ENCODE measurements at places on chromosomes 5 and 9.

GRCh38 chr9:96062031-96062430 is 186.5 kb downstream of the ERCC6L2 start:
- DNase-seq = no peak

DNA sequence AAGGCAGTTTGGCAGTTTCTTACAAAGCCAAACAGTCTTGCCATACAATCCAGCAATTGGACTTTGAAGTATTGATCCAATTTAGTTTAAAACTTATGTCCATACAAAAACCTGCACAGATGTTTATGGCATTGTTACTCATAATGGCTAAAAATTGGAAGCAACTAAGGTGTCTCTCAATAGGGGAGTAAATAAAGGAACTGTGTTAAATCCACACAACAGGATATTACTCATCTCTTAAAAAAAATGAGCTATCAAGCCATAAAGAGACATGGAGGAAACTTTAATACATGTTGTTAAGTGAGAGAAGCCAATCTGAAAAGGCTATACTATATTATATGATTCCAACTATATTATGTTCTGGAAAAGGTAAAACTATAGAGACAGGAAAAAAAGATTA is 313.6 kb upstream of the CD180 start:
- no peak for DNase-seq

- no peak for DNase-seq
Measured at GRCh38 chr5:99928490-99928889, 606.7 kb upstream of the FAM174A start.

GRCh38 chr5:177537389-177538361 is 16.7 kb downstream of the FAM193B start:
- no peak for DNase-seq

GRCh38 chr5:167952278-167952995 is 339.0 kb upstream of the WWC1 start:
- DNase-seq = no peak

GRCh38 chr5:169415371-169415770 is 114.4 kb upstream of the SLIT3 start:
- DNase-seq = no peak

DNA sequence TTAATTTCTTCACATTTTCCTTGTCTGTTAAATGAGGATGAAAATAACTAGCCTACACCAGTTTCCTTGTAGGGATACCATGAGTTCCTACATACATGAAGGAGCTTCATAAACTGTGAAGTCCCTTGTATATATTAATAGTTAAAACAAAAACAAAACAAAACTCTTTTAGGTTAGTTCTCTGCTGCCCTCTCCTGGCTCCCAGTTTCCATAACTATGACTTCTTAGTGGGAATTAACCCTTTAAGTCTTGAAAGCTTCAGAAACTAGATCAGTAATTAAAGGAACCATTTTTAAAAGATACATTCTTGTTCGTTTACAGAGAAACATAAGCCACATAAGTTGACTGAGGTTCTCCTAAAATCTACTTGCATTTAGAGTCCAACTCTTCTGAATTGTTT is 500.0 kb upstream of the C9orf72 start:
- DNase-seq = no peak

DNA sequence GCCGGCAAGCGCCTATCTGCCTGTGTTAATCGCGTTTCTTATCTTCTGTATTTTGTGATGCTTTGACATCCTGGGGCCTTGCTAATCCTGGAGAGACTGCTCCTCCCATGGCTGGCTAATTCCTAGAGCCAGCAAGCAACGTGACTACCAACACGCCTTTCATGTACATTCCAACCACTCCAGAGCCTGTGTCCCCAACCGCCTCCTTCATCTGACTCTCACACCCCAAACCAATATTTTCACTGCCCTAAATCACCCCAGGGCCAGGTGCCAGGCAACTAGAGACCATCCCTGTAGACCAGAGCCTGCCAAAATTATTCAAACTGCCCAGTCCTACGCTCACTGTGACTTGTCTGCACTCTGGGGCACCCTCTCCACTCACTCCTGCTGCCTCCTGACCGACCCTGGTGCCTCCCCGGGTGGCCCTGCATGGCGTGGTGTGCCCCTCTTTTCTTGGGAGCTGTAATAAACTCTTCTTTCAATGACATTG is 50.5 kb upstream of the COL5A1 start:
- DNase-seq = no peak

DNA sequence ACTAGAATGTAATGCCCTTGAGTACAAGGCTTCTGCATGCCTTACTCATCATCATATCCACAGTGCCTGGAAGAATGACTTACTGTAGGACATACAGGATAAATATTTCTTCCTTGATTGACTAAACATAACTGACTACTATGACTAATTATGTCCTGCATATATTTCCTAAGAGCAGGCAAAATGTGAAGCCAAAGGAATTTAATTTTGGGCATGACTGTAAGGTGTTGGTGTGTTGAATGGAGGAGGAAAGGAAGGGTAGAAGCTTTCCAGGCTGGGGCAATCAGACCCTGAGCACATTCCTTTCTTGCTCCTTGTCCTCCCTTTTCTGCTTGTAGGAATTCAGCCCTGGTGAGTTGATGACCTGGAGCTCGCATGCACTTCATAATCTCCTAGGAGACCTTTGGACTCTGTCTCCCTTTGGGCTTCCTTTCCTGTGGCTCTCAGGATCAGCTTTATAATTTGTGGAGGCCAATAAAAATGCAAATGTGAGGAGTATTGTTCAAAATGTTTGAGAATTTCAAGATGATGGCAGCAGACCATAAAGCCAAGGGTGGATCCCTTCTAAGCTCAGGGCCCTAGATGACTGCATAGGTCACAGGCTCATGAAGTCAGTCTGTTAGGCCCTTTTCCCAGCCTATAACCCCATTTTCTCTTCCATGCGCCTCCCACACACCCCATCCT is 174.0 kb downstream of the HMHB1 start:
- no peak for DNase-seq

DNA sequence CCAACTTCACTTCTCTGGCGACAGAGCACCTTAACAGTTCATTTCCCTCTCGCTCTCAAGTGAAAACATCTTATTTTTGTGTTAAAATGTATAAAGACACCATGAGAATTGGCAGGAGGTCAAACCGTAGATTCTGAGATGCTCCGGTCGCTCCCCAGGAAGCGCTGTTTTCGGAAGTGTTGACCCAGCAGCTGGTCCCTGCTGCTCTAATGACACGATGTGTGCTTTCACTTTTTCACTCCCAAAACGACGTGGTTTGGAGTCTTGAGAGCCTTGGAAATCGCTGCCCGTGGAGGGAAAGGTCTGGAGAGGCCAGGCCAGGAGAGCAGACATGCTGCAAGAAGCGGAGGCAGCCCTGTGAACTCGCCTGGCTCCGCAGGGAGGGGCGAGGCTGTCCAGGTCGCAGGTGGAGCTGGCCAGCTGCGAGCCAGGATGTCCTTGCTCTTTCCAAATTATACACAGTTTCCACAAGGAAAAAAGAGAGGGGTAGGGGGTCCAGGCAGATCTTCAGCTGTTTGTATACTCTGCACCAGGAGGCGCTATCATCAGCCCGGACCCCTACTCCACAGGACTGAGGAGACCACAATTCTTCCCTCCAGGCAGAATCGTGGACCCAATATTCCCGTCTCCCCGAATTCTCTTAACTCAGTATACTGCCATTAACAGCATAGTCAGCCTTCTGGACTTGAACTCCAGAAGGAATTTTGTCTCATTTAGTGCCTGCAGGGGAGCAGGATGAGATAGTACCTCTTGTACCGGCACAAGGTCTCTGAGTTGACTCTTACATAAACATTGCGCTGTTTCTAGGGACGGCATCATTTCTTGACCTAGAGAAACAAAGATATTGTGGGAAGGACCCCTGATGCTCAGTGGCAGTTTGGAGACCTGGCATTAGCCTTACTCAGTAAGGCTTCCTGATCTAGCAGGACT is 248.6 kb upstream of the ANKRD55 start:
- DNase-seq = no peak

DNA sequence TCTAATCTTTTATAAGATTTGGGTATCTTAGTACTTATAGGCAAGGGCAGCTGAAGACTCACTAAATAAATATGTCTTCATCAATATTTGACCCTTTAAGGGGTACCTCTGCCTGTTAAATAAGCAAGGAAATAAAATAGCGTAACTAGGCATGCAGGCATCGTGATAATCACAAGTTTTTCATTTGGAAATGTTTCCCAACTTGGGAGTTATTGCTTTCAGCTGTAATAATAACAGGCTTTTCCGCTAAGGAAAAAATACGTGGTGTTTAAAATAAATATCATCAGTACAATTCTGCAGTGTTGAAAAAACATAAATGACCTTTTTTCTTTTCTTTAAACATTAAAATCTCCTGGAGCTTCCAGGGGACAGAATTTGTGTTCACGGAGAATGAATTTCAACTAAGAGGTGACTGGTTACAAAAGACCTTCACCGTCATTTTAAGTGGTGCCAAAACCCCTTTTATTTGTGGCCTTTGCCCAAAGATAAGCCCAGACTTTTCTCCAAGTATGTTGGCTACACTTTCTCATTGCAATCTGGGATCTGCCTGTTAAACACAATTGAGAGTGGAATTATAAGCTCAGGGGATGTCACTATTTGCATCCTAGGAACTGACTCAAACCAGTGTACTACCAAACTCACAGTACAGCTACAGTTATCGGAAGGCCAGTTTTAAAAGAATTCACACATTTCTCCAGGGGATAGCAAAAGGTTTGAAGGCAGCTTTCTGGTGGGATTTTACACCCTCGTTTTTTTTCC is 218.6 kb downstream of the FBXL7 start:
- no peak for DNase-seq

GRCh38 chr5:66582499-66583165 is 13.6 kb upstream of the MAST4 start:
- DNase-seq = no peak

DNA sequence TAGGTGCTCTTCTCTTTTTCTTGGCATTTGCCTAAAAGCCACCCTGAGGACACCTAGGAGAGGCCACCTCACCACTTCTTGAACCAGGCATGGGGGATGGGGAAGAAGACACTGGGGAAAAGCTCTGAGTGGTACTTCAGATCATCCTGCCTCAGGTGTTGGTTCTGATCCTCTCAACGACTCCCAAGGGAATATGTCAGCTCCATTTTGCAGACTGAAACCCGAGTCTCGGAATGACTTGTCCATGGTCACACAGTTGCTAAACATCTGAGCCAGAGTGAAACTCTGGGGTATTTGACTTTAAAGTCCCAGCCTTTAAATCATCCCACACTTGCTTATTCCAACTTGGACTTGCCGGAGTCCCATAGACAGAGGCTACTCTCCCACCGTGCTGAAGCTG is 120.6 kb upstream of the GABRP start:
- DNase-seq = no peak

- DNase-seq = no peak
Measured at GRCh38 chr5:149719666-149720065, 10.4 kb upstream of the PPARGC1B start.

- peak; percentile 8 for DNase-seq
Measured at GRCh38 chr5:66595756-66596635, at the start of gene MAST4. TSS of gene MAST4 (plus strand) at chr5:66596393. CDS start at chr5:66596656, 263 bp downstream.

GRCh38 chr9:11755951-11756350 is 937.2 kb upstream of the TYRP1 start:
- DNase-seq = no peak

GRCh38 chr9:130658893-130659698 is 5.3 kb upstream of the PRDM12 start:
- no peak for DNase-seq

- DNase-seq = no peak
Measured at GRCh38 chr9:91949392-91949945, 559 bp downstream of the ROR2 start.

- no peak for DNase-seq
Measured at GRCh38 chr9:9045572-9045971, 1246.0 kb upstream of the DMAC1 start.

GRCh38 chr5:154862766-154863165 is 4.3 kb downstream of the CNOT8 start:
- DNase-seq = no peak

- DNase-seq = no peak
Measured at GRCh38 chr5:32143617-32144377, 30.3 kb downstream of the GOLPH3 start.

DNA sequence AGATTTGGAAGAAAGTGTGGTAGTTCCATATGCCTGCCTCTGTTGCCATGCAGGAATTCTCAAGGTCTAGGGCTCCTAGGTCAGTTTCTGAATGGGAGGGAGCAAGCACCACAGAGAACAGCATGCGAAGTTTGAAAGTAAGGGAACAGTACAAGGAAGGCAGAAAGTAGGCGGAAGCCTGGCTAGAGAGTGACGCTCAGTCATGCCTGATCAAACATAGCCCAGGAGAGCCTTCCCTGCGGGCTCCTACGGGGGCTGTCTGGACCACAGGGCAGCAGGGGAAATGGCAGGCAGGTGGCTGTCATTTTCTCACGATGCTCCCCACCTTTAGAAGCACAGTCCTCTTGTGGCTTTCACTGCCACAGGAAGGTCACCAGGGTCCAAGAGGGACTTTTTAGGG is 12.8 kb upstream of the STC2 start:
- no peak for DNase-seq

GRCh38 chr9:35135988-35136387 is 20.3 kb upstream of the ATOSB start:
- DNase-seq = no peak

- no peak for DNase-seq
Measured at GRCh38 chr9:133788819-133789717, 50.9 kb upstream of the SARDH start.

- no peak for DNase-seq
Measured at GRCh38 chr5:76325326-76325725, 77.8 kb upstream of the IQGAP2 start.

- DNase-seq = no peak
Measured at GRCh38 chr9:22036866-22037626, 27.9 kb upstream of the CDKN2B start.

DNA sequence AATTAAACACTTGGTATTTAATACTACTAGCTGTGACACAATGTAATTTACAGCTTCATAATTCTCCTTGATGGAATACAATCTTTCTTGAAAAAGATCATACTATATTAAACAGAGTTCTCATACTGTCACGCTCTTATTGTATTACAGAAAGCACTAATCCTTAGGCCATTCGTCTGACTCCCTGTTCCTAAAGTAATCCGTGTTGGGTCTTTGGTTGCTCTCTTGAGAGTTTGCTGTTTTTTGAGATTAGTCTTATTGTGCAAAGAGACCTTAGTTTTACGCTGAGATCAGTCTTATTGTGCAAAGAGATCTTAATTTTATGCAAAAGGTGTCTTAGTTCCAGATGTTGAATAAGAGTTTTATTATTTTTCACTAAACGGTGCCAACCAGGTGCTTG is 190.6 kb downstream of the ISL1 start:
- no peak for DNase-seq

- no peak for DNase-seq
Measured at GRCh38 chr9:97666907-97667686, 30.0 kb downstream of the XPA start.

- DNase-seq = no peak
Measured at GRCh38 chr9:106883626-106884190, 20.7 kb downstream of the ZNF462 start.

Measured in activated naive CD8-positive, alpha-beta T cell treated with anti-CD3 and anti-CD28 coated beads, Interleukin-2, amount 50 U/mL, for 16 hours (primary cell).